ENCODE measurements at places on chromosomes 7 and 10. TPM values are rescaled to one million over a fixed set of nuclear protein-coding genes. Genes with fewer than 3 reads are reported as not detected.

DNA sequence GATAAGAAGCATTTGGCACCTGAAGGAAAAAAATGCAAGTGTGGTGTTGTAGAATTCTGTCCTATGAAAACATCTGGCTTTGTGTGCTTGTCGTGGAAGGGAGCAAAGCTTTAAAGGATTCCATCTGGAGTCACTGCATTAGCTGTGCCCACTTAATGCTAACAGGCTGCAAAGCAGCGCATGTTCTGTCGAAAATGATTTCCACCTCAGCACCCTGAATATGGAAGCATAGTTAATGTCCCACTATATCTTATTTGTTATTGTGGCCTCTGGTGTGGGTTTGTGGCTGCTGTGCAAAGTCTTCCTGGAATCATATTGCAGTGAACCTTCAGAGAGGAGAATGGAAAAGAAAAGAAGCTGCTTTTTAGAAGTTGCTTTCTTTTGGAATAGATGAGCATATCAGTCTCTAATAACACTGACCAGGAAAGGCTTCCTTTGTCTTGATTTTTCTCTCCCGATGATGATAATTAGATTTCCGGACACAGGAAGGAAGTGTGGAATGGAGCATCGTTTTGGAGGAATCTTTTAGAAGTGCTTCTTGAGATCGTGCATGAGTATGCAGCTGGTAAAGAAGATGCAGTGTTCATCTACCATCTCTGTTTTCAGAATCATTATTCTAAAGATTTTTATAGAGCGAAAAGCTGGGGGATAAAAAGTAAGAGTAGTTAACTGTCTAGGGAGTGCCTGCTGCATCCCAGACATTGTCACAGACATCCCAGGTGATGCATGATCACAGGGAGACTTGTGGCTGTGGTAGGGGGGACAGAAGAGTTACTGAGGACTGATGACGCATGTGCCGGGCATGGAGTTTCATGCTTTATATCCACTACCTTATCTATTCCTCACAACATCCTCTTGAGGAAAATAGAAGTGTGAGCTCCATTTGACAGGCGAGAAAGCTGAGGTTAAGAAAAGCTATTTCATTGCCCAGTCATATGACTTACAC, 54.6 kb downstream of the TEX36 start:
- DNase-seq: no peak
- no peak overlapping the region for H3K4me3 ChIP-seq
- no peaks in the 10 kb centered on the region for H3K27me3 ChIP-seq
- H3K4me1 ChIP-seq: no peaks in the 10 kb centered on the region
- H3K36me3 ChIP-seq: no peaks in the 10 kb centered on the region

GRCh38 chr7:36005876-36006275, 147.2 kb upstream of the EEPD1 start:
- H3K27ac ChIP-seq: no peak overlapping the region
- H3K4me3 ChIP-seq: no peak overlapping the region
- no peaks in the 10 kb centered on the region for H3K4me1 ChIP-seq
- H3K27me3 ChIP-seq: no peaks in the 10 kb centered on the region
- DNase-seq: no peak

DNA sequence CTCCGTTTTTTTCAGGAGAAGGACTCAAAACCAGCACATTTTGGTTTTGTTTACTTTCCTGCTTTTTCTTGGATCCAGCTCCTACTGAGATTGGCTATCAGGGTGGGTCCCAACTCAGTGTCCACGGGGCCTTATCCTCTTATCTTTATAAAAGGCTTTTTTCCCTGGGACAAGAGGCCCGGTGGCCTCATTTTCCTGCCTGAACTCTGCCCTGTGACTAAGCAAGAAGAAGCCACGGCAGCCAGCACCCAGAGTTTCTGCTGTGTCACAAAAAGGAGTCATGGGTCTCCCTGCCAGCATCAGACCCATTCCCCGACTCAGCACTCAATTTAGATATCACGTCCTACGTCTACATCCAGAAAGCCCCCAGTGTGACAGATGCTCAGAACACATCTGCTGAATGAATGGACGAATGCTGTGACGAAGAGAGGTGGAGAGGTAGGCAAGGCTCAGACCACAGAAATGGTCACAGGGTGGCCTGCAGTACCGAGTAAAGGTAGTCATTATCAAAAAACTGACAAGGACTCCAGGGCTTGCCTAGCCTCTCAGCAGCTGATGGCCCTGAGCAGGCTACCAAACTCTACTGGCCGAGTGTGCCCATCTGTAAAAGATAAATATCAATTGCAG, 16.7 kb downstream of the DLG5 start:
- no peaks in the 10 kb centered on the region for H3K27me3 ChIP-seq
- H3K27ac ChIP-seq: no peak overlapping the region
- H3K36me3 ChIP-seq: no peaks in the 10 kb centered on the region
- H3K4me3 ChIP-seq: no peak overlapping the region
- DNase-seq: no peak

DNA sequence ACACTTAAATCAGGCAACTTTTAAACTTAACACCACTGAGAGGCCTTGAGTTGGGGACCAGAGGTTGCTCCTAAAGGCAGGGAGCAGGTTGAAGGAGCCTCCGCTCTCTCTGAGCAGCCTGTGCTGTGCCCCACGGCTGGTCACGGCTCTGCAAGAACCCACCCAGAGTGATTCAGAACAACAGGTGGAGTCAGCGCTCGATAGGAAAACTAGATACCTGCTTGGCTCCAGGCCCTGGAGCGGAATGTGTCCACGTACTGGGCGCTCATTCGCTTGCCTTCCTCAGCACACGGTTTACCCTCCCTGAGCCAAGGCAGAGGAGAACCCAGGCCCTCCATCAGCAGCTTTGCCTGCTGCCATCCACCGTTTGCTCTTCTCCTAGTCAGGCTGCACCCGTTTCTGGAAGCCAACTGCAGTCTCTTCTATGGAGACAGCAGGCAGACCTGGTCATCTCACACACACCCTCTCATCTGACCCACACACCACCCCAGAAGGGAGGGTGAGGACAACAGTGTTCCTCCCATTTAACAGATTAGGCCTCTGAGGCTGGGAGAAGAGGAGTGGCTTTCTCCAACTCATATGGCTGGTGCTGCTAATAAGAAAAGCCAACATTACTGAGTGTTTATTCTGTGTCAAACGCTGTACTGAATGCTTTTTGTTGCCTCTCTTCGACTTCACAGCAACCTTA, 37.6 kb upstream of the PDCD4 start:
- H3K4me1 ChIP-seq: peaks cover 43% of the 10 kb centered on the region
- H3K36me3 ChIP-seq: no peaks in the 10 kb centered on the region
- H3K4me3 ChIP-seq: no peak overlapping the region
- no peak for DNase-seq
- no peaks in the 10 kb centered on the region for H3K27me3 ChIP-seq
- no peak overlapping the region for H3K27ac ChIP-seq

DNA sequence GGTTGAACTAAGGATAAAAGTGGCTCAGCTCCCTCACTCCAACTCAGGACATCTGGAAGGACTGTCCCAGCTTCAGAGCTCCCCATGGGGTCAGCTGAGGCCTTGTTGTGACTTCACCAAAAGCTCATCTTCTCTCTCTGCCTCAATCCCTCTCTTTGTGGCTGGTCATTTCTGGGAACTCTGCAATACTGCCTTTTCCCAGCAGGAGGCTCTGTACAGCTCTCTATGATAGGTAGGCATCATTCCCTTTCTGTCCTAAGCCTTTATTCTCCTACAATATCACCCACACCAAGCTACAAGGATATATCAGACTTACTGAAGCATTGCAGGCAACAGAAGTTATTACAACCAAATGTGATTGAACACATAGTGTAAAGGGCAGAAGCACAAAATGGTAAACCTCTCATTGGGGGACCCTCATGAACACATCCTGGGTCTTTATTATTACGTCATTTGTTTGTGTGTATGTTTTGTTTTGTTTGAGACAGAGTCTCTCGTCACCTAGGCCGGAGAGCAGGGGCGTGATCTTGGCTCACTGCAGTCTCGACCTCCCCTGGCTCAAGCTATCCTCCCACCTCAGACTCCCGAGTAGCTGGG, 36.7 kb upstream of the PRPS1L1 start:
- no peaks in the 10 kb centered on the region for H3K27me3 ChIP-seq
- no peaks in the 10 kb centered on the region for H3K36me3 ChIP-seq
- H3K27ac ChIP-seq: no peak overlapping the region
- H3K4me1 ChIP-seq: no peaks in the 10 kb centered on the region
- no peak for DNase-seq

DNA sequence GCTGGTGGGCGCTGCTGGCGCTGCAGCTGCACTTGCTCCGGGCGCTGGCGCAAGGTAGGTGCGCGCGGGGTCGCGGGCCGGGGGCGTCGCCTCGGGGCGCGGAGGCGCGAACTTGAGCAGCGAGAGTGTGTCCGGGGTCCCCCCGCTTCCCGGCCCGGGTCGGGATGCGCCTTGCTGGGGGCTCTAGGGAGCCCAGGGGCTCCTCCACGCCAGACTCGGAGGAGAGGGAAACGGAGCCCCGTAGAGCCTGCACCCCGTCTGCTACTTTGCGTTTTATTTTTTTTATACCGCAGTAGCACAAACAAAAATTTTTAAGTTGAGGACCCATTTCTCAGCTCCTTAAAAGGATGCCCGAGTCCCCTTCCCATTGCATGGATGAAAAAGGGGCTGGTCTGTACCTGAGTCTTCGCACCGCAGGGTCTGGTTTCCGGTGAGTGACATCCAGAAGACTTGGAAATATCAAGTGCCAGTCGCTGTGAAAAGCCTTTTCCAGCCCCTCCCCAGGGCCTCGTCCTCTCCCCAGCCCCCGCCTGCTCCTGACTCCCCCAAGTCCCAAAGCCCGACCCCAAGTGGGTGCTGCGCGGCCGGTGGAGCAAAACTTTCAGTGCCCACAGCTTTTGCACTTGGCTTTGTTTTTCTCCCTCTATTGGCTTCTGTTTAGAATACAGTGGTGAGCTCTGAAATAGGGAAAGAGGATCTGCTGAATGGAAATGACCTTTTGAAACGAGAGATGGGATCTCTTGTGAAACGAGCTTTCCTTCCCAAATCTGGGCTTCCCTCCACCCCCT, 973 bp downstream of the SDK1 start:
- H3K27ac ChIP-seq: no peak overlapping the region
- peak; percentile 26 for DNase-seq
- H3K36me3 ChIP-seq: no peaks in the 10 kb centered on the region
- H3K27me3 ChIP-seq: peaks cover 7% of the 10 kb centered on the region
- H3K4me3 ChIP-seq: peak overlapping the region; percentile 51
- H3K4me1 ChIP-seq: peaks cover 18% of the 10 kb centered on the region

- H3K27ac ChIP-seq: no peak overlapping the region
- no peak for DNase-seq
- no peaks in the 10 kb centered on the region for H3K36me3 ChIP-seq
- H3K4me1 ChIP-seq: no peaks in the 10 kb centered on the region
- no peaks in the 10 kb centered on the region for H3K27me3 ChIP-seq
- H3K4me3 ChIP-seq: no peak overlapping the region
These were observed 408.3 kb upstream of the C7orf33 start for GRCh38 chr7:148182264-148182663.

DNA sequence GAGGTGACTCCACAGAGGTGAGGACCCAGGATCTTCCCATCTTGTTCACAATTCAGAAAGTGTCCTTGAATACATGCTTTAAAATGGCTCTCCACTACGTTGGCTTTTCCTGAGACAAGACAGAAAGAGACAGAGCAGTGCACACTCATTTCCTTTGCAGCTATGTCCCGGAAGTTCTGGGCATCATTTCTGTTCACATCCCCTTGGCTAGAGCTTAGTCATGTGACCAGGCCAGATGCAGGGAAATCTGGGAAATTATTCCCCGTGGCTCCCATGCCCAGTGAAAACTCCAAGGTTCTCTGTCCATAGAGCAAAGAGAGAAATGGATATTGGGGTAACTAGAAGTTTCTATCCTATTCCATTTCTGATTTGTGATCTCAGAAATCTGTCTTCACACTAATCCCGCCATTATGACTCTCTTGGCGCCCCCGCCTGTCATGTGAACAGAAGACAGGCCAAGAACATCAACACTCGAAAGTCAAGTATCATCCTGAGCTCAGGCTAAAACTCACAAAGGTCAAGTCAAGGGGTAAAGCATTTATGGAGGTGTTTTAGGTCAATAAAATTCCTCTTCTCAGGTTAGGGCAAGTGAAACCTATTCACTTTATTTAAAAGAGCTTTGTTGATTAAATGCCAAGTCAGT, 251.4 kb upstream of the HABP2 start:
- H3K27ac ChIP-seq: no peak overlapping the region
- DNase-seq: no peak
- no peaks in the 10 kb centered on the region for H3K36me3 ChIP-seq
- no peaks in the 10 kb centered on the region for H3K4me1 ChIP-seq
- no peaks in the 10 kb centered on the region for H3K27me3 ChIP-seq

Gene MINDY4
- total RNA-seq: 0.36 TPM

- H3K4me1 ChIP-seq: no peaks in the 10 kb centered on the region
- no peaks in the 10 kb centered on the region for H3K27me3 ChIP-seq
- H3K4me3 ChIP-seq: no peak overlapping the region
- no peak overlapping the region for H3K27ac ChIP-seq
These were observed 62.1 kb upstream of the NEBL start for GRCh38 chr10:20959242-20959641.

DNA sequence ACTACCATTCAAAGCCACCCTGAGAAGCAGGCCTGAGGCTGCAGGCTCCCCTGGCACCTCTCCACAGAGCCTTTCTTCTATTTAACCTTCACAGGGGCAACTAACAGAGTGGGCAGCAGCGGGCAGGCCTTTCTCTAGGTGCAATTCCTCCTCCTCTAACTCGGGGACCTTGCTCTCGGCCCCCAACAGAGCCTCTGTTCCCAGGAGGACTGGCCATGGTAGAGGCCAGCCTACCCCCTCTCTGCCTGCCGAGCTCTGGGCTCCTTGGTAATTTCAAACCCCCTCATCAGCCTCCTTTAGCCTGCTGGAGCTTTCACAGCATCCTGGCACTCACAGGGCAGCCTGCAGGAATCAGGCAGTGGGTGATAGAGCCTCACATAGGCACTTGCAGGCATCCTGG, 920.8 kb upstream of the ZNF722 start:
- H3K27ac ChIP-seq: no peak overlapping the region
- DNase-seq: no peak
- no peaks in the 10 kb centered on the region for H3K27me3 ChIP-seq
- no peaks in the 10 kb centered on the region for H3K4me1 ChIP-seq
- H3K4me3 ChIP-seq: no peak overlapping the region

- H3K27me3 ChIP-seq: no peaks in the 10 kb centered on the region
- H3K4me3 ChIP-seq: no peak overlapping the region
- no peaks in the 10 kb centered on the region for H3K4me1 ChIP-seq
- no peak for DNase-seq
These were observed 32.5 kb downstream of the ERLIN1 start for GRCh38 chr10:100153239-100153825.

- no peaks in the 10 kb centered on the region for H3K36me3 ChIP-seq
- DNase-seq: no peak
- no peak overlapping the region for H3K4me3 ChIP-seq
- no peak overlapping the region for H3K27ac ChIP-seq
- H3K27me3 ChIP-seq: no peaks in the 10 kb centered on the region
These were observed 641.9 kb upstream of the LRRTM3 start for GRCh38 chr10:66283874-66284464.

DNA sequence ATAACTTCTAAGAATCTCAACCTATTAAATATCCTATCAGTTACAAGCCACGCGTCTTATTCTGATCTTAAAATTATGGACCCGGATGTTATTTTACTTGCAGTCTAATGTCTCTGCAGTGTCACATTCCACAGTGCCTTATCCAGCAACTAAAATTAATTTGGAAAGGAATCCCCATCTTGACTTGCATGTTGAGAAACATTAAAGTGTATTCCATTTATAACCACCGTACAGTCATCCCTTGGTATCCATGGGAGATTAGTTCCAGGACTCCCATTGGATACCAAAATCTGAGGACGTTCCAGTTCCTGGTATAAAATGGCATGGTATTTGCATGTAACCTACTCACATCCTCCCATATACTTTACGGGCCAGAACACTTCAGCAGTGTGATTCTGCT, 194.7 kb downstream of the ARHGAP21 start:
- no peak overlapping the region for H3K4me3 ChIP-seq
- no peak for DNase-seq
- no peaks in the 10 kb centered on the region for H3K4me1 ChIP-seq

Gene CRYGN
- total RNA-seq: not detected
